ENCODE measurements at places on chromosomes 16 and 17.

DNA sequence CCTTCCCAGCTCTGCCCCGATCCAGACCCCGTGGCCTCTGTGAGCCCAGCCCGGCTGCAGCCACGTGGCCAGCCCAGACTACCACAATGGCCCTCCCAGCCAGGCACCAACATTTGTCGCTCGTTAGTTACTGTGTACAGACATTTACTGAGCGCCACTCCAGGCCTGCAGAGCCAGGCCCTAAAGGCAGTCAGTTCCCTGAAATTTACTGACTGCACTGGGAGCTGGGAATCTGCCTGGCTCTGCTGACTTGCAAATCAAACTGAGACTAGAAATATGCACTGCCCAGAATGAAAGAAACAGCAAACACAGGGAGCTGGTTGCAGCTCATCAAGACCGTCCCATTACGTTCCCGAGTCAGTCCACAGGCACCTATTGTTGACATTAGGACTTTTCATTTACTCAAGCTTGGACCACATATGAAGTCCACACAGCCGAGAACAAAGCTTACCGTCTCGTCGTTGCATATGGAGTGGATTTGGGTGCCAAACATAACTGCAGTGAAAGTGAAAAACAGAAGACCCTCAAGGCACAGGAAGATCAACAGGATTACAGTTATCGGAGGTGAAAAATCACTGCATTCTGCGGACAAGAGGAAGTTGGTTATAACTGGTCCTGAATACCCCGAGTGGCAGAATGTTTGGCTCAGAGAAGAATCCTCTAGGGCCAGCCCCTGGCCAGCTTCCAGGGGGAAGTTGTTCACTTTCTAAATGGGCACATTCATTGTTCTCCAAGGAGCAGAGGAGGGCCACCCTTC lies 34.5 kb downstream of the ZDHHC7 start:
- DNase-seq = no peak

GRCh38 chr17:2860045-2860444 lies 63.8 kb downstream of the RAP1GAP2 start:
- DNase-seq = no peak

- DNase-seq = no peak
These were observed 51.5 kb downstream of the DYNLRB2 start for GRCh38 chr16:80592273-80592672.

GRCh38 chr17:37476431-37477120 lies 13.1 kb upstream of the DUSP14 start:
- DNase-seq = no peak

- DNase-seq = no peak
These were observed 8.0 kb upstream of the KATNB1 start for GRCh38 chr16:57727610-57728009.

- DNase-seq = no peak
These were observed 861 bp downstream of the RAB11FIP3 start for GRCh38 chr16:426115-426905.

GRCh38 chr17:50213026-50214022 lies 11.9 kb upstream of the COL1A1 start:
- no peak for DNase-seq

- DNase-seq = peak; percentile 11
These were observed 31.6 kb downstream of the PHKB start for GRCh38 chr16:47492428-47493377.

Measured in small intestine (tissue), 16 donors.